Daoy (cell line): ENCODE measurements at places on chromosomes 16 and 17.

DNA sequence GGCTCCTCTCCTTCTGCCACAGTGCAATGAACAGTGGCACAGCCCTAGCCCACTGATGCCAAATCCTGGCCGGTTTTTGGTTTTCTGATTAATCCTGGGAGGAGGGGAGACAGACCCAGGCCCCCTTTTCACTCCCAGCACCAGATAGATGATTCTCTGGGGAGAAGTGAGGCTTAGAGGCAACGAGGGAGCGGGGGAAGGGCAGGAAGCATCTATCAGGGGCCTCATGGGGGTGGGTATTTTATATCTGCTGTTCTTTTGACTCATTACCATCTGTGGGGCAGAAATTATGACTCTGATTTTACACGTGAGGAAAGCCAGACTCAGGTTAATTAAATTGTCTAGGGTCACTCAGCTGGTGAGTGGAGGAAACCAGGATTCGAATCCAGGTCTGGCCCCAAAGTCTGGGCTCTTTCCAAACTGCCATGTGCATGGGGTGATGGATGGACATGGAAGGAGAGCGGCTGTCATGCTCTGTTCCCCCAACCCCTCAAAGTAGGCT, 79.4 kb downstream of the MRM1 start:
- DNase-seq, result no peak

- no peak for DNase-seq
These were observed 64.4 kb upstream of the RASL10B start for GRCh38 chr17:35666967-35667532.

- no peak for DNase-seq
These were observed 62.4 kb downstream of the CDH11 start for GRCh38 chr16:65059406-65059980.

DNA sequence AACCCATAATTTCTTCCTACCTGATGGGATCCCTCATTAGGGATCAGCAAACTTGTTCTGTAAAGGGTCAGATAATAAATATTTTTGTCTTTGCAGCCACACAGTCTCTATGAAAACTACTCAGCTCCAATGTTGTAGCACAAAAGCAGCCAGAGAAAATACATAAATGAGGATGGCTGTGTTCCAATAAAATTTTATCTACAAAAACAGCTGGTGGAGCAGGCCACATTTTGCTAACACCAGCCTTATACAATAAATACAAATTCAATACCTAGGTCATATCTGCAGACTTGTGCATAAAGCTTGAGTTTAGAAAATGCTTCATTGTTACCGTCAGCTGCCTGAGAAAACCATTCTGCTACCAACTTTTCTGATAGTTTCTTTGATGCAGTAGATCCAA, 38.4 kb upstream of the INTS2 start:
- no peak for DNase-seq

DNA sequence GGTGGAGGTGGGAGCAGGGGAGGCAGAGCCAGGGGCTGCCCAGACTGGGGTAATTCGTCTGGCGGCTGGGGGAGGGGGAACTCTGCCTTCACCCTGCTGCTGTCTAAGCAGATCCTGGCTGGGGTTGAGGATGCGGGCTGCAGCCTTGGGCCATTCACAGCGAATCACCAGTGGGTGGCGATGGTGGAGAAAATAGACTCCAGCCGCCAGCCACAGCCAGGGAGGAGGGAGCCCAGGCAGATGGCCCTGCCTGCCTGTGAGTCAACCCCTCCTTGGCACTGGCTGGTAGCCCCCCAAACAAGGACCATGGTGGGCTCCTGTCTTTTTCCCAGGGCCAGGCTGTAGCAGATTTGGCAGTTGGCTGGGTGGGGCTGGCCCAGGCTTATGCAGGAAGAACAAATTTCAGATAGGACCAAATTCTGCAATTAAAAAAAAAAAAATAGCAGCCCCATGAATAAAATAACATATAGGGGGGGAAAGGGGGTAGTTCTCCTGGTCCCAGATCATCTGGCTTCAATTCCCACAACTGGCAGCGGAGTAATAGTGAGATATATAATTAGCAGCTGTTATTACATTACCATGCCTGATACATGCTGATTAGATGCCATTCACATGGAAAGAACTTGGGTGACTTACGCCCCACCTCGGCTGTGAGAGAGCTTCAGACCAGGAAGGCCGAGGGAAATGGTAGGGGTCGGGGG, 41.5 kb upstream of the CDH5 start:
- peak; percentile 43 for DNase-seq

DNA sequence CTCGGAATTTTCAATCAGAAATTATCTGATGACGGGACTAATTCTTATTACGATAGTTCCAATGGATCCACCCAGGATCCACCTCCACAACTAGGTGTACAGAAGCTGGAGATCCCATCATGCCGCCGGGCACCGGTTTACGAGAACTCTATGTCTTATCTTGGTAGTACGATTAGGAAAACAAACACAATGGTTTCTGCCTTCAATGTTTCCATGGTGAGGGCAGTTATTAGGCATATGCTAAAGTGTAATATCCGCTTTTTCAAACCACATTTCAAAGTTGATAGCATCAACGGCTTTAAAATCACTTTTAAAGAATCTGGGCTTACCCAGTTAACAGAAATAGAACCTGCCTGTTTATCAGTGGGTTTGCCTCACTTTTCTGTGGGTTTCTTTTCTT, 705.7 kb downstream of the MAF start:
- DNase-seq, result no peak

GRCh38 chr16:89437251-89437987, 52.9 kb downstream of the ANKRD11 start:
- no peak for DNase-seq

DNA sequence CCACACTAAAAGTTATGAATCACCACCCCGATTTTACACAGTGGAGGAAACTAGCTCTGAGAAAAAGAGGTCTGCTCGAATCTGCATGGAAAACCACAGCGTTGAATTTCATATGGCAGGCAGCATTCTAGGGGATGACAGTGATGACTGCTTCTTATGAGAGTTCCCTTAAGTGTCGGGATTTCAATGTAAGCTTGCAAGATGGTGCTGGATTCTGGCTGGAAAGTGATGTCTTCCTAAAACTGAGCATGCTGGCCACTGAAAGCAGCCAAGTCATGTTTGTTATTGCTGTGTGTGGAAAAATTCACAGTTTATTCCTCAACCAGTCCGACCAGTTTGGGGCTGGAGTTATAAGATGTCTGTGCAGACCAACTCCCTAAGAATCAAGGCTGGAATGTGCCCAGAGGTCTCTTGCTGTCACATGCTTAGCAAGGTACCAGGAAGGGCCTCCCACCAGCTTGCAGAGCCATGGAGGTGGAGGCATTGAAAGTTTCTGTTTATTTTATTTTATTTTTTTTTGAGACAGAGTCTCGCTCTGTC, 37.2 kb upstream of the GAN start:
- DNase-seq, result no peak

DNA sequence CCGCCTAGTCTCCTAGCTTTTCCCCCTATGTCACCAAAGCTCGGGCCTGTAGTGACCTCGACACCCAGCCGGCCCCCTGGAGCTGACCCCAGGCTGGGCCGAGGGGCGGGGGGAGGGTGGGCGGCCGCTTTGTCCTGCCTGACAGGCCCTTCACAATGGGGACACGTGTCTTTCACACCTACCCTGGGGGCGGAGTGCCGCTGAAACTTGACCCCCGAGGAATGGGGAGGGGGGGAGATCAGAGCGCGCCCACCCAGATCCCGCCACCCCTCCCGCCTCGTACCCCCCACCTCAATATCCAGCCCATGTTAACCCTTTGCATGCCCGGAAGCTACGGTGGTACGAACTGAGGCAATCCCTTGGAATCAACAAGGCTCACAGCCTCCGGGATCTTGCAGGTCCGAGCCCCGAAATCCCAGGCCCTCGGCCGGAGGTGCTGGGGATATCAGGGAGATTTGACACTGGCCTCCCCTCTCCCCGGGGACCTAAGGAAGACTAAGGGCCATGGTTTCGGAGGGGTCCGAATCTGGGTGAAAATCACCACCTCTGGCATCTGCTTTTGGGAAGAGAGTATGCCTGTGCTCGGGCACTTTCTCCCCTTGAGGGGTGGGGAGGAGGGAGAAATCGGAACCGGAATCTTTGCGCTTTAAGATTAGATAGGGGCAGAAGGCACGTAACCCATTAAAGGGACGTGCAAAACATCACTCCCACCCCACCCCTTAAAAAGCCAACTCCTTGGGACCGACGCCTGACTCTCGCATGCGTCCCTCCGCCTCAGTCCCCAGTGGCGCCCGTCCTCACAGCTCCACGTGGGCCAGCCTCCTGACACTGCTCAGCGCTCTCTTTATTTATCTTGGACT, 2.6 kb downstream of the NOG start:
- peak; percentile 47 for DNase-seq

DNA sequence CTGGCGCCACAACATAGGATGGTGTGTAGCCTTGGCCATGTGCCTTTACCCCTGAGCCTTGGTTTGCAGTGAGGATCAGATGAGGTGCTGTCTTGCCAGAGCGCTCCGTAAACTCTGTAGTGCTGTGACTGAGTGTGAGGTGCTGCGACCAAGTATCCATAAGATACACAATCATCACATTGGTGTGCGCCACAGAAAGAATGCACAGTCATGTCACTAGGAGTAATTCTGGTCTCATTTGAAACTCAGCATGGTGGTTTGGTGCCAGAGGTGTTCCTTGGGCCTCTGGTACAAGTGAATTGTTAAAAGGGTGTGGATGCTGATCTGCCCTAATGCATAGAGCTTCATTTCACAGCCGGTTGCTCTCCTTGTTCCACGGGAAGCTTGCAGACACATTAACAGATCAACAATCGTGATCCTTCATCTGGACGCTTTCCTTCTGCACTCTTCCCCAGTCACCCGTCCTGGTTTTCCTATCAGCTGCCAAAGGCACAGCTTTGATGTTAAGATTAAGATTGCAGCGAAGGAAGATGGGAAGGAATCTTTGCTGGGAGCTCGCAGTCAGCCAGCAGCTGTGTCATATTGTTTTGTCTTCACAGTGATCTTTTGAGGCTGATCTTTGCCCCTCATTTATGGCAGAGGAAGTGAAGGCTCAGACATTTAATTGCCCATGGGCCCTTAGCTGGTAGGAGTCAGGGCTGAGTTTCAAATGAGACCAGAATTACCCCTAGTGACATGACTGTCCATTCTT, 79.1 kb downstream of the KSR1 start:
- peak; percentile 81 for DNase-seq

GRCh38 chr16:46629331-46630219, 8.4 kb upstream of the SHCBP1 start:
- peak; percentile 15 for DNase-seq

- DNase-seq, result no peak
These were observed 28.2 kb downstream of the MAP1LC3B start for GRCh38 chr16:87420026-87421002.

DNA sequence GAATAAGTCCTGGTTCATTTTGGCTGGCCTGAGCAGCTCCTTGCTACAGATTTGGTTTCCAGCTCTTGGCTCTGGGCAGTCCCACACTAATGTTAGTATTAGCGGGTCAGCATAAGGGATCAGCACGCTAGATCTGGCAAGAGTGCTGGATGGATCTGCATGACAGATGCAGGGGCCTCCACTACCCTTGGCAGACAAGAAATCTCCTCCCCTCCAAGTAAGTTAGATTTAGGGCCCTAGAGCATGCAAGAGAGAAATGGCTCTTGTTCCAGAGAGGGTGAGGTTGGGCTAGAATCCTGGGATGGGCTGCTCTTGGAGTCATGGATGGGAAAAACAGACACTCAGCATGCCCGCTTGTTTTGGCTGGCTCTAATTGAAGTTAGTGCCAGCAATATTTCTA, 414.3 kb downstream of the RBFOX1 start:
- DNase-seq, result no peak

DNA sequence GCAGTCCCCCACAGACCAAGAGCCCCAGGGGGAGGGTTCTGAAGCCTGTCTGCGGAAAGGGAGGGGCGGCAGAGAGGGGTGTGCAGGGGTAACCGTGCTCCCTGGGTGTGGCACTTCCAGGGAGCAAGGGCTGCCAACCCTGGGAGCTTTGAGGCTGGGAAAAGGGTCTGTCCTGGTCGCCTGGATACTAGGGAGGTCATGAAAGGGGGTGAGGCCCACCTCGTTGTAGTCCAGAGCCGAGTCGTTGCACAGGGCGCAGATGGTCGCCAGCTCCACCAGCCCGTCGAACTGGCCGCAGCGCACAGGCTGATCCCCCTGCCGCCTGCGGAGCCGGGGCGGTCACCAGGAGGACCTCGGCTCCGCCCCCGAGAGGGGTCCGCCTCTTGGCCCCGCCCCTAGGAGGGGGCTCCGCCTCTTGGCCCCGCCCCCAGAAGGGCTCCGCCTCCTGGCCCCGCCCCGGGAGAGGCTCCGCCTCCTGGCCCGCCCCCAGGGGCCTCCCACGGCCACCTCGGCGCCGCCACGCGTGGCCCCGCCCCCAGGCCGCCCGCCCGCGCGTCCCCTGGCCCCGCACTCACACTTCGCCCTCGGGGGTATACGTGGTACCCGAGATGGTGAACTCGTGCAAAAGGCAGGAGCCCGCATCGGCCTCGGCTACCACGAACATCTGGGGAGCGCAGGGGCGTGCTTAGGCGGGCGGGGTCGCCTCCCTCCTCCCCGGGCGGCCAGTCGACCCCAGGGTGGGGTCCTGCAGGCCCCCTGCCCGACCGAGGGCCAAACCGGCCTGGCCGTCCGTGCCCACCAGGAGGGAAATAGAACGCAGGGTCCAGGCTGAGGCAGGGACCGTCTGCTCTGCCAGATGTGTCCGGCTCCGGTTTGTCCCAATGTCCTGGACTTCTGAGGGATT, 19.5 kb downstream of the ATP2A3 start:
- peak; percentile 78 for DNase-seq

GRCh38 chr17:58329035-58329809, 627 bp upstream of the TSPOAP1 start:
- DNase-seq, result no peak

- peak; percentile 85 for DNase-seq
These were observed 1.4 kb downstream of the HAGHL start for GRCh38 chr16:728131-728889.

GRCh38 chr16:75048054-75048453, 49.2 kb downstream of the ZNRF1 start:
- DNase-seq, result no peak

GRCh38 chr16:86406056-86406455, 104.3 kb upstream of the FOXF1 start:
- no peak for DNase-seq

DNA sequence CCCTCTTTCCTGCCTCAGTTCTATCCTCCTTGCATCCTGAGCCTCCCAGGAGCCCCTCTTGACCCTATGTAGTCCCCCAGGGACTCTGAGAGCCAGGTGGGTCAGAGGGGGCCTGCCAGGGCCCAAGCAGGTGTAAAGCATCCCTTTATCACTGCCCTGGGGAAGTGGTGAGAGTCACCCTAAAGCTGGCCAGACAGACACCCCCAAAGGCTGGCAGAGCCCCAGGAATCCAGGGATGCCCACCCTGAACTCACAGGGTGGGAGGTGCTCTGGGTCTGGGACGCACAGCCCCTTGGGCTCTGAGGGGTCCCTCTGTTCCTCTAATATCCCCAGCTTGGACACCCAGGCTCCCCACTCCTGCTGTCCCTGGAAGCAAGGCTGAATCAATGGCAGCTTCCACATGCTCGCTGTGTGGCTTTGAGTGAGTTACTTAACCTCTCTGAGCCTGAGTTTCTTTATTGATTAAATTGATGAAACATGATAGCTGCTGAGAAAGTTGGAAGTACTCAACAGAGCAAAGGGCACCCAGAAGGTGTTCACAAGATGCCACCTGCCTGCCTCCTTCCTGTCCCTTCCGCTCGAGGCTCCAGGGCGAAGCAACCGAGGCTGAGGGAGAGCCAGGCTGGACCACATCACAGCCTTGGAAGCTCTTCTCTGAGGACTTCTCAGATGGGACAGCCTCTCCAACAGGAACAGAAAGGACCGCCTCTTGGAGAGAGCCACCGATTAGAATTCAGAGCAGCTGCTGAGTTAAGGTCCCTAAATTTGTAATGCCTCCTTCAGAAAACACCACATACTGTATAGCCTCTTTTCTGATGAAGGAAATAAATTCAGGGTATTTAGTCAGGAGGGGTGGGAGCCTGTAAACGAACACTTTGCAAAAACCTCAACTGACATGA, 67.1 kb upstream of the DOC2B start:
- DNase-seq, result no peak

GRCh38 chr16:69712277-69712676, 14.1 kb downstream of the NQO1 start:
- no peak for DNase-seq
